Hematopoietic multipotent progenitor cell treated with erythropoietin and hydrocortisone succinate and interleukin-3 and kit ligand, for 4 days (in vitro differentiated cells): ENCODE measurements at places on chromosomes 16 and 17.

DNA sequence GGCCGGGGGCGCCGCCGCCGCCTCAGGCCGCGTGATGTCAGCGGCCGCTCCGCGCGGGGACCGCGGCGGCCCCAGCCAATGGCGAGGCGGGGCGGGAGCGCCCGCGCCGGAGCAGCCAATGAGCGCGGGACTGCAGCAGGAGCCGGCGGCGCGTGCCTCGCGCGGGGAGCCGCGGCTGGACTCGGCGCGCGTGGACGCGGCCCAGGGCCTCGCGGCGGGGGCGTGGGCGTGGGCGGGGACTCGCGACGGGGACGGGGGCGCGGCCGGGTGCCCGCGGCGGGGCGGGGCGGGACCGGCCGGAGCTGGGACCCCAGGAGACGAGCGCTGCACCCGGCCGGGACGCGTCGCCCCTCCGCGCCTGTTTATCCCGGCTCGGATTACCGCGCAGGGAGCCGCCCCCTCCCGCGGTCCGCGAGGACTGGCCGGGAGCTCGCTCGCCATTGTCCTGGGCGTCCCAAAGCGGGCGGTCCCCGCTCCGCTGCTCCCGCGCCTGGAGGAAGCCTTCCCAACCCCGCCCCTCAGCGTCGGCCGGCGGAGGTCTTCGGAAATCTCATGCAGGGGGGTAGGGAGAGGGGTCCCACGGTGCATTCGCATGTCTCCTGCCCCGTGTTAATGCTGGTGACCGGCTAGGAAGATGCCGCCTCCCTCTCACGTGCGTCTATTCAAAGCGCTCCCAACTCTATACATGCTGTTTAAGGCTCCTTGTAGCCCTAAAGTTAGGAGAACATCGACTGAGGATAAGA lies at the start of gene RNF157:
RNF157 (minus strand) TSS at position 33 of the 743 bp plus-strand sequence. CDS start 253 bp downstream, outside the sequence.
- DNase-seq = peak; percentile 48

DNA sequence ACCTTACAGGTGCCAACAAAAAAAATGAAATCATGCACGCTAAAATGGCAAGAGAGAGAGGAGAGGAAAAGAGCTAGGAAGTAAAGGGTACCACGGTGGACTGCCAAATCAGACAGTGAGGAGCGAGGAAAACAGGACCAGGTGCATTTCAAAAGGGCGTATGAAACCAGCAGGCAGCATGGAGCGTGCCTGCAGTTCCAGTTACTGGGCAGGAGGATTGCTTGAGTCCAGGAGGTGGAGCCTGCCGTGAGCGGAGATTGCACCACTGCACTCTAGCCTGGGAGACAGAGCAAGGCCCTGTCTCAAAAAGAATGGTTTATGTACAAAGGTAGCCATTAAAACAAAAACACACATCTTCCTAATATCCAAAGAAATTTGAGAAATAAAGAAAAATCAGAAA lies 16.4 kb downstream of the USP36 start:
- no peak for DNase-seq

DNA sequence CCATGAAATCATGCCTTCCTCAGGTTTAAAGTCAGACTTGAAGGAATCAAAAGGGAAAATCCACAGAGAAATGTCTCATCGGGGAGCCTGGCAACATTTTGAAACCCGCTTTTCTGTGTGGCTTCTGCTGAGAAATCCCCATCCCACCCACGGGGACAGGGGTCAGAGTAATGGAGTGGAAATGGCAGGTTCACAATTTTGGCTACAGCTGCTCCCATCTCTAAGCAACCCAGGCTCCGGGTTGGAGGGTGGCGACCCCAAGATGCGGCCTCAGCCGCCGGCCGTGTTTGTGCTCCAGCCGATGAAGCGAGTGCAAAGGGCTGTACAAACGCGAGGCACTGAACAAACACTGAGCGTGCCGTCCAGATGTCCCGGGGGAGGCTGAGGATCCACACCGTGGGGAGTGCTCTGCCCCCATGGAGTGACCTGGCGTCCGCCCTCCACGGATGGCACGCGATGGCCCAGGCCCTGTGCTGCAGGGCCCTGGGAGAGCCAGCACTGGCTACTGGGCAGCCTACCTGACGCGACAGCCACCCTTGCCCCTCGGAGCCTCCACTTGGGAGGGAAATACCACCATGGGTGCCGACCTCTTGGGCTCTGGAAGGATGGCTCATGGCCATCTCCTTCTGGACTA lies 22.2 kb downstream of the SLC43A2 start:
- DNase-seq = no peak

DNA sequence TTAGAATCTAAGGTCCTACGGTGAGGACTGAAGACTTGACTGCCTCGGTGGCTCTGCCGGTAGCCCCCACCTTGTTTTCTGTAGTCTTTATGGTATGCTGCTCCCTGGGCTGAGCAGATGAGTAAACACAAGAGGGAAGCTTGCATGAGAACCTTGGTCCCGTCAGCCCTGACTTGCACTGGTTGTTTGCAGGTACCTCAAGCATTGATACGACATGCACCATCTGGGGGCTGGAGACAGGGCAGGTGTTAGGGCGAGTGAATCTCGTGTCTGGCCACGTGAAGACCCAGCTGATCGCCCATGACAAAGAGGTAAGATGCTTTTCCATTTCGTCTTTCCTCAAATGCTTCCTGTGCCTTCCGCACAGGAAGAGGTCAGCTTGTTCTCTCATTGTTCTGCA lies 21.1 kb upstream of the TACO1 start:
- DNase-seq = no peak

DNA sequence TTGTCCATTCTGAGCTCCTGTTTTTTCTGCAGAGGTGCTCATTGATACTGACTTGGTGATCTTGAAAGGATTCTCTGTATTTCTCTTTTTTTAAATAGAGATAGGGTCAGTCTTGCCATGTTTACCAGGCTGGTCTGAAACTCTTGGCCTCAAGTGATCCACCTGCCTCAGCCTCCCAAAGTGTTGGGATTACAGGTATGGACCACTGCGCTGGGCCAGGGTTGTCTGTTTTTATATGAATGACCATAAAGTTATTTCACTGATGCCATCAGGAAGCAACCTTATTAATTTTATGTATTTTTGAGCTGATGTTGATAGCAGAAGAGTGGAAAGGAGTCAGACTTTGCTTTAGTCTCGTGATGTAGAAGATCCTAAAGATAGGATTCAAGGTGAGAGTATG lies 35.7 kb upstream of the METTL9 start:
- DNase-seq = no peak

DNA sequence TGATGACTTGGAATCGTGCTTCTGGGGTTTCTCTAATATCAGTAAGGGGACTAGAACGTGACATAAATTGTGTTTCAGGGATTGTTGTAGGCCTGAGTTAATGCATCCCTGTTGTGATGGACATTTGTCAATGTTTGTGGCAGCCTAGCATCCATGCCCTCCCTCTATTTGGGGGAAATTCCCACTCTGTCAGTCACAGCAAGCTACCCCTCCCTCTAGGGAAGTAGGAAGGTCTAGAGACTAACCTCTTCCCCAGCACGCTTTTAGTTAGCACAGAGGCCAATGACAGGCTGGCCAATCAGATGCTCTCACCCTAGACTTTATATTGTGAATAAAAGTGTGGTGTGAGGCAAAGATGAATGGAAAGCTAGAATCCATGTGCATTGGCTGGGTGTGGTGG lies 32.4 kb upstream of the NF1 start:
- DNase-seq = no peak

GRCh38 chr16:4295581-4295980 lies 20.3 kb upstream of the GLIS2 start:
- no peak for DNase-seq

DNA sequence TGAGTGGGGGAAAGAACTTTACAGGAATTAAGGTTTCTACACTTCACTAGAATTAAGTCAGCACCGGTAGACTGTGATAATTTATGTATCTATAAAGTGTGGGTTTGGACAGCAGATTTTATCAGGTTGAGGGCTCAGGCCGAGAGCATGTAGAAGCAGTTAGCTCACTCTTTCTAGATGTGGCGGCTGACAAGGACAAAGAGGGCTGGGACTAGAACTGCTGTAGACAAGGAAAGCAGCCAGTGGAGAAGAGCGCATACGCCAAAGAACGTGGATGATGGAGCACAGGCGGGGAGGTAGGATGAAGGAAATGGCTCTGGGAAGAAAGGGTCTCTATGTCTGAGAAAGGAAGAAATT lies 504 bp upstream of the GOSR1 start:
- peak; percentile 77 for DNase-seq

DNA sequence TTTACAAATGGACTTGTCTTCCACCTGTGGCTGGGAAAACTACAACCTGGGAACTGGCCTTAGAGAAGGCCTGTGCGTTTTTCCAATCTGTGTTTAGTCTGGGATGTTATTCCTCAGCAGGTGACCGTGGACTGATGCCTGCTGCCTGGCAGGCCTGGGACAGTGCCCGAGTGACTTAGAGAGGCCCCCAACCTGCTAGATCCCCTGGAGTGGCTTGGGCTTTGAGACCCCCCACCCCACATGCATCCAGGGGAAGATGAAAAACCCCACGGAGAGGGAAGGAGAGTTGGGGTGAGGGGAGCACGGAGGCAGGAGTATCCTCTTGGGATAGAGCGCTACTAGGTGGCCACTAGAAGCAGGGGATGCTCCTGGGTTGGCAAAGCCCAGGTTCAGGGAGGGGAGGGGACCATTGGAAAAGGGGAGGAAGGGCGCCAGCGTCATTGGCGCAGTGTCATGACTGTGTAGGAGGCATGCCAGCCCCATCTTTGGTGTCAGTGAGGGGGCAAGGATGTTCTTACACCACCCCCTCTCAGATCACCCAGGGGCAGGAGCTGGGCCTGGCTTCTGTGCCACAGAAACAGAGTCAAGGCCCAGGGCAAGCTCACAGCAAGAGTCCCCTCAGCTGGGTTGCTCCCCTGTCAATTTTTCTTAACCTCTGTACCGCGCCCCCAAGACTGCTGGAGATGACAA lies 54.1 kb downstream of the MEAK7 start:
- no peak for DNase-seq

GRCh38 chr16:58940609-58941008 lies 206.5 kb upstream of the GOT2 start:
- no peak for DNase-seq

- no peak for DNase-seq
Observed at GRCh38 chr17:4208238-4208637, 55.5 kb downstream of the ANKFY1 start.

- peak; percentile 50 for DNase-seq
Observed at GRCh38 chr16:400061-400591, 1.6 kb upstream of the DECR2 start.

DNA sequence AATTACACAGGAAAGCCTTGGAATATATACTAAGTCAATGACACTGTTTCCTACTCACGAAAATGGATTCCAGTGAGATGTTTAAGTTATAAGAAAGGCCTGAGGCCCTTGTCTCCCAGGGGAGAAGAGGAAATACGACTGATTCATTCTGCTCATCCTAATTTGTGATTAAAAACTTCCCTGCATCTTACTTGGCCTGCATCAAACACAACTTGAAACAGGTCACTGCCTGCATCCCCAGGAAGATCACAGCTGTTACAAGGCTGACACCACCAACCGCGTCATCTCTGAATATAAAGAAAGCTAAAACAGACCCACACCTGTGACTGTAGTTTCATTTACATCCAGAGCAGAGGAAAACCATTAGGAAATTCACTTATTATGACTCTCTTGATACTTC lies 121.9 kb downstream of the DNAH3 start:
- no peak for DNase-seq

GRCh38 chr16:84308120-84308519 lies 13.4 kb downstream of the WFDC1 start:
- DNase-seq = peak; percentile 86
